Stimulated activated CD4-positive, alpha-beta T cell treated with anti-CD3 and anti-CD28 coated beads, Interleukin-12 subunit alpha, Interleukin-12 subunit beta, amount 100 ng/mL, for 48 hours (primary cell): ENCODE measurements at places on chromosomes 5 and 9.

DNA sequence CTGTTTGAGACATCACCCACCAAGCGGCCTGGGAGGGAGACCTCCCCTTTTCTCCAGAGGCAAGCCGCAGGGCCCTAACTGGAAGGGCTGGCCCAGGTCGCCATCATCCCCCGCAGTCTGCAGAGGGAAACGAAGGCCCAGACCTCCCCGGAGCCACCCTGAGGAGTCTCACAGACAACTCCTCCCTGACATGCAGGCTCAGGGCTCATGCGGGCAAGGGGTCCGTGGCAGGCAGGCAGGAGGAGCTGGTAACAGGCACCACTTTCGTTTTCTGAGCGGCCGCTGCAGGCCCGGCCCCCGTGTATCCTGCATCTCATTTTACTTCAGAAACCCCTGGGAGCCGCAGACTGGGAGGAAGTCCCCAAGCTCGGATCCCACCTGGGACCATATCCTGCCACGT lies 192.0 kb upstream of the PPP1R26 start:
- no peak for DNase-seq

DNA sequence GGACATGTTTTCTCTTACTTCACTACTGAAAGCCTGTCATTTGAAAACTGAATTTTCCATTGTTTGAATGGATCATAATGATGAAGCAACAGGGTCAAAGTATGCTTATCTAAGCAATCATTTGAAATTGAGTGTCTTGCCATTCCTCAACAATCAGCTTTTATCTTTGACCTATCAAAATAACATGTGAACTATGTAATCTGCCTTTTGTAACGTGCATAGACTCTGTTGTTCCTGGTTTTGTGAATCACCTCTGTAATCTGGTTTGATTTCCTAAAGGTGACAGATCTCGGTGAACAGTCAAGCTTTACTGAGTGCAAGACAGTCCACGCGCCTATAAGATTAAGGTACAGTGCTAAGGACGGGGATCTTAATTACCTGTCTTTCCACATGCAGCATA lies 3.3 kb downstream of the MEF2C start:
- no peak for DNase-seq

DNA sequence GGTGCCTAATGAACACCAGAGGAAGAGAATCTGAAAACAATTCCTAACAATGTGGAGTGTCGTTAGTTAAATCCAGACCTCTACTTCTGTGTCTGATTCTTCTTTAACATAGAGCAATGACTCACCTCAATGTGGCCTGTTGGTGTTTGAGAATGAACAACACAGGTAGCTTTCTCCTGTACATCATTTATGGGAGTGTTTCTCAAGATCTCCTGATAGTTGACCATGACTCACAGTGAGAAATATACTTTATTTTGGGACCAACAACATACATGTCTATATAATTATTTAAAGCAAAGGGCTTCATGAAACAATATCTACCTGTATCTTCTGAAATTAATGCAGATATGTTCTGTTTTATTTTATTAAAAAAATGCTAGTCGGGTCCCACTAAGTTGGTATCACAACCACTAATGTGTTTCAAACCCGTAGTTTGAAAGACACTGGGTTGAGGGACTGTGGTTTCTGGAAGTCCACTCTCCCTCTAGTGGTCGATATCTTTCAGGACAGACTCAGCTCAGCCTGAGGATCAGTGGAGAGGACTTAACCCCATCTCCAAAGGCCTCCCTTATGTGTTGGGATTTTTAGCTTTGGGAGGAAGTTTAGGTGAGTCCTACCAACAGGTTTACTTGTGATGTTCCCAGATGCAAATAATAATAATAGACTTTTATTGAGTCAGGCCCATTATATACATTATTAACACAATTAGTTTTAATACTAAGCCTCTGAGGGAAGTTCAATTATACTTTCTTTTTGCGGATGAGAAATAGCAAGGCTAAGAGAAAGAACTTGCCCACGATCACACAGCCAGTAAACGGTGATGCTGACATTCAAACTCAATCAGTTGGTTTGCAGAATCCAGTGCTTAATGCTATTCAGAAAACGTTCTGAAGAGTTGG lies 70.0 kb upstream of the KLF9 start:
- DNase-seq = no peak

DNA sequence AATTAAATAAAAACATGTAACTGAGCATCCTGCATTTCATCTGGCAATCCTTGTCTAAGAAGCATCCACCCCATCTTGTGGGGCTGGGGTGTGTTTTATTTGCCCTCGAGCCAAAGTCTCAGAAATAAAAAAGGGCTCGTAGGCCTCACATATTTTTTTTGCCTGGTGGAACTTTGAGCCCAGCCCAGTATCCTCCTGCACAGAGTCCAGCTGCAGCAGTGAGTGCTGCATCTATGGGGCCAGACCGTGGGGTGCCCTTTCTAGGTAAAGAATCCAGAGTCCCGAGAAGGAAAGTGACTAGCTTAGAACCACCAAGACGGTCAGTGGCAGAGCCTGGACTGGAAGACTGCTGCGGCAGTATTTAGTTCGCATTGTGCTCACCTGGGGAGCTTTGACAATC lies 33.1 kb downstream of the NEURL1B start:
- no peak for DNase-seq

- no peak for DNase-seq
These were observed 547.2 kb downstream of the LRRC70 start for GRCh38 chr5:63125862-63126261.
